ENCODE measurements at places on chromosomes 3 and 15. TPM values are rescaled to one million over a fixed set of nuclear protein-coding genes. Genes with fewer than 3 reads are reported as not detected.

The LEO1 gene
- total RNA-seq, result 8.6 TPM

The PCBP4 gene
- total RNA-seq, result 261 TPM

DNA sequence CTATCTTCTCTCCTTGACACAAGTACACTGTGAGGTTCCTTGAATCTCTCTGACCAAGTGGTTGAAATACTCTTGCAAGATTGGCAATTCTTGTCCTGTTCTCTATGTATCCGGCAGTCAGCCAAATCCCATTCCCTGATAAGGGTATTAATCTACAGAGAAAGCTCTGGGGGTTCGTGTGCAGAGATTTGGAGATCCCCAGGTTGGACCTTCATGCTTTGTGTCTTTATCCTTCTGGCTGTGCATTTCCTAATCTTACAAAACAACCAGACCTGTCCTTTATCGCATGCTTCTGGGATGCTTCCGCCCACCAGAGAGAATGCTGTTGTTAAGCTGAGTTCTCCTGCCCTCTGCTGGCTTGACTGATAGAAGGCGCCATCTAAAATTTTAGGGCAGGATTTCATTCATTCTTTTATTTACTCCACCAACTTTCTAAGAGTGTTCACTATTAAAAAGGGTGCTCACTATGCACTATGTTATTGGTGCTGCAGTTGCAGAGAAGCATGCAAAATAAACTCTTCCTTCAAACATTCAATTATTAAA is 8.6 kb upstream of the SST start:
- no peaks in the 10 kb centered on the region for H3K27me3 ChIP-seq
- peak; percentile 39 for DNase-seq
- no peaks in the 10 kb centered on the region for H3K36me3 ChIP-seq

The TMCO5A gene
- not detected for total RNA-seq

The ATP8B4 gene
- 112 TPM for total RNA-seq

GRCh38 chr3:37906734-37907282 is 45.1 kb downstream of the CTDSPL start:
- H3K27me3 ChIP-seq, result no peaks in the 10 kb centered on the region
- DNase-seq, result no peak
- H3K36me3 ChIP-seq, result no peaks in the 10 kb centered on the region
- peaks cover 16% of the 10 kb centered on the region for H3K4me1 ChIP-seq
- no peak overlapping the region for H3K4me3 ChIP-seq
- peak overlapping the region; percentile 68 for H3K27ac ChIP-seq

DNA sequence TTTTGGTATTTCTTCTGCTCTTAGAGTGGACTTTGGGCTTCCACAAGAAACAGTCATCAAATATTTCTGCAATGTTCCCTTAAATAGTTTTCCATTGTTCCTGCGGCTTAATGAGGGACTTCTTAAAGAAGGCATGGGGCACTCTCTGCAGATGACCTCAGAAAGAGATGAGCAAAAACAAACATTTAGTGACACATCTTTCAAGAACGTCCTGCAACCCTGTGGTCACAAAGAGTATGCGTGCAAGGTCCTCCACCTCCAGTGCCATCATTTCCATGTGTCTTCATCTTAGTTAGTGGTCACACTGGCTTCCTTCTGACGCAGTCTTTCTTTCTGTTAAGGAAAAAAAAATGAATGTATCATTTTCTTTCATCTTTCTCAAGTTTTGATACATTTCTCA is 56.2 kb downstream of the GREM1 start:
- H3K36me3 ChIP-seq, result no peaks in the 10 kb centered on the region
- H3K4me3 ChIP-seq, result no peak overlapping the region
- no peaks in the 10 kb centered on the region for H3K4me1 ChIP-seq
- H3K27me3 ChIP-seq, result no peaks in the 10 kb centered on the region

- H3K4me3 ChIP-seq, result no peak overlapping the region
- no peak for DNase-seq
- no peak overlapping the region for H3K27ac ChIP-seq
- no peaks in the 10 kb centered on the region for H3K27me3 ChIP-seq
- H3K4me1 ChIP-seq, result no peaks in the 10 kb centered on the region
- H3K36me3 ChIP-seq, result no peaks in the 10 kb centered on the region
Measured at GRCh38 chr3:197407526-197407925, 109.1 kb upstream of the DLG1 start.

The TRPM1 gene
- total RNA-seq, result not detected

The CCNB2 gene
- total RNA-seq, result not detected

DNA sequence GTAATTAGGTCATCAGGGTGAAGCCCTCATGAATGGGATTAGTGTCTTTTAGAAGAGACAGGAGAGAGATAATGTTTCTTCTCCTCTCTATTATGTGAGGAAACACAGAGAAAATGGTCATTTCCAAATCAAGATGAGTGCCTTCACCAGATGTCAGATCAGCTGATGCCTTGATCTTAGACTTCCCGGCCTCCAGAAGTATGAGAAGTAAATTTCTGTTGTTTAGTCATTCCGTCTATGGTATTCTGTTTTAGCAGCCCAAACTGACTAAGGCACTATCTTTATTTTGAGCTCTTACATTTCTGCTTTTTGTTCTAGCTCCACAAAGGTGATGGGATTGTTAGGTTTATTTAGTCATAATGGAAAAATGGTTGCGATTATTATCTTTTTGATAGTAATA is 273.2 kb upstream of the GADL1 start:
- no peaks in the 10 kb centered on the region for H3K4me1 ChIP-seq
- DNase-seq, result no peak
- no peaks in the 10 kb centered on the region for H3K36me3 ChIP-seq
- H3K4me3 ChIP-seq, result no peak overlapping the region

DNA sequence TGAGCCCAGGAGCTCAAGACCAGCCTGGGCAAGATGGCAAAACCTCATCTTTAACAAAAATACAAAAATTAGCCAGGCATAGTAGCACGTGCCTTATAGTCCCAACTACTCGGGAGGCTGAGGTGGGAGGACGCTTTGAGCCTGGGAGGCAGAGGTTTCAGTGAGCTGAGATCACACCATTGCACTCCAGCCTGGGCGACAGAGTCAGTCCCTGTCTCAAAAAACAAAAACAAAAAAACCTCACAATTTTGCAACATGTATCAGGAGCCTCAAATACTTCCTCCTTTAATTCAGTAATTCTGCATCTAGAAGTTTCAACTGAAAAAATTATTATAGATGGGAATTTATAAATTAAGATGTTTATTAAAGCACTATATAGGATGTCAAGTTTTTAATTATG is 1.1 kb downstream of the MRPL47 start:
- no peak for DNase-seq
- no peak overlapping the region for H3K27ac ChIP-seq
- peaks cover 12% of the 10 kb centered on the region for H3K4me1 ChIP-seq
- no peaks in the 10 kb centered on the region for H3K27me3 ChIP-seq
- H3K4me3 ChIP-seq, result no peak overlapping the region

DNA sequence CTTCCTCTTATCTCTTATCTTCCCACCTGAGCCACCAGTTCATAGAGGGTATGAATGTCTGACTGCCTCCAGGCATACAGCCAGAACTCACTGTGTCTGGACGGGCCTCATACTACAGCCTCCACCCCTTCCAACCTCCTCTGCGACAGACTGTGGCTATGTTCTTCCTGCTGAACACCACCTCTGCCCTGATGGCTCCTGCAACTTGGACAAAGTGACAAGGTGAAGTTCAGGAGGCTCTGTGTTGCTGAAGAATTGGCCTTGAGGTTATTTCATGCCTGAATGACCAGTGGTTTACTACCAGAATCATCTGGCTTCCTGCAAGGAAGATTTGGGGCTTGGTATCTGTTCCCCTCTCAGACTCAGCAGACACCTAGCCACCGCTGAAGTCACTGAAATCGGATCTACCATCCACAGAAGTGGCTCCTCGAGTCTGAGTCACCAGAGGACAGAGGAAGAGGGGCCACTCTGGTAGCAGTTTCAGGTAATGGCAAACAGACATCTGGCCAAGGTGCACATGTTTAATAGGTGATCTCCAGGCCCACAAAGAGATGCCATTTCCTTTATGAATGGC is 14.2 kb upstream of the ULK3 start:
- no peaks in the 10 kb centered on the region for H3K36me3 ChIP-seq
- H3K4me3 ChIP-seq, result no peak overlapping the region
- H3K27ac ChIP-seq, result no peak overlapping the region
- no peaks in the 10 kb centered on the region for H3K27me3 ChIP-seq
- no peaks in the 10 kb centered on the region for H3K4me1 ChIP-seq

The ITIH3 gene
- total RNA-seq, result 0.48 TPM

The SEMA4B gene
- 35.3 TPM for total RNA-seq

DNA sequence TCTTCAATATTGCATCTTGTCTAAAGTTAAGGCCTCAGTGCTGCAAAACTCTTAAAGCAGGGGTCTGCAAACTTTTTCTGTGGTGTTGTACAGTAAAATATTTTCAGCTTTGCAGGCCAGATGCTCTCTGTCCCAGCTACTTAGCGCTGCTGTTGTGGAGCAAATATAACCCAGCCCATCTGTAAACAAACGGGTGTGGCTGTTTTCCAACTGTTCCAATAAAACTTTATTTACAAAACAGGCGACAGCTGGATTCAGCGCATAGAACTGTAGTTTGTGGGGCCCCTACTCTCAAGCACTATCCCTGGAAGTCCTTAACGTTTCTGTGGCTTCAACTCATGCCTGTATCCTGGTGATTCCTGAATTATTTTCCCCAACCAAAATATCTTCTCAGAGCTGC is 365.0 kb downstream of the FOXP1 start:
- no peak for DNase-seq
- H3K4me1 ChIP-seq, result no peaks in the 10 kb centered on the region
- no peak overlapping the region for H3K27ac ChIP-seq
- H3K4me3 ChIP-seq, result no peak overlapping the region
- no peaks in the 10 kb centered on the region for H3K36me3 ChIP-seq

DNA sequence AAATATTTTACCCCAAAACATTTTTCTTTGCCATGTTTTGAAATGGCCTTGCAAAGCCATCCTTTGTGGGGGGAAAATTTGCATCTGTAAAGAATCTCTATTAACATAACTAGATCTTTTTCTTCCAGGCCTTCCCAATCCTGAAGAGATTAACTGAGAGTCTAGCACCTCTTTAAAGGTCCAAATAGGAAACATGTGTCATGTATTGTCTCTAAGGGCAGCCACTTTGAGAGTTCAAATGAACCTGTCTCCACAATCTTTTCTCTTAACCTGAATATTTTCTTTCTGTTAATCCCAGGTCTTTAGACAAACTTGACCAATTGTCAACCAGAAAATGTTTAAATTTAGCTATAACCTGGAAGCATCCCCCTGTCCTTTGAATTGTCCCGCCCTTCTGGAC is 236.6 kb upstream of the PROK2 start:
- H3K27ac ChIP-seq, result no peak overlapping the region
- no peaks in the 10 kb centered on the region for H3K4me1 ChIP-seq
- H3K36me3 ChIP-seq, result no peaks in the 10 kb centered on the region
- H3K4me3 ChIP-seq, result no peak overlapping the region
- no peaks in the 10 kb centered on the region for H3K27me3 ChIP-seq
- no peak for DNase-seq

DNA sequence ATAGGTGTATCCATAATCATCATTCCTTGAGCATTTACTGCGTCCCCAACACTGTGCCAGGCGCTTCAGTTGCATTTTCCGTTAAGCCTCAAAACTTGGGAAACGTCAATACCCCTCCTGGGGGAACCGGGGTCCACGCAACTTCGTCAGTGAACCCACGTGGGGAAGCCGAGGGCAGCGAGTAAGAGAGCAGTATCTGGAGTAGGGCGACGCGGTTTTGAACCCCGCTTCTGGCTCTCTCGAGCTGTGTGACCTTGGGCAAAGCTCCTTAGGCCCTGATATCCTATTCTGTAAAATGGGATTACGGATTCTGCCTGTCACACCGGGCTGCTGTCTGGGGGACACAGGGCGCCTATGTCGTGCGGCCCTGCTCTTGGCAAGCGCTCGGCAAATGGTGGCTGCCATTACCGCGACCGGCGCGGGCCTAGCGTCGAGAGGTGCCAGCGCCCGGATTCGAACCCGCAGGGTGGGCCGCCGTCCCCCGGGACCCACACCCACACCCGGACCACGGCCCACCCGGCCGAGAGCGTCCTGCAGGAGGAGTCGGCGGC is 590 bp downstream of the POLG start:
- H3K36me3 ChIP-seq, result no peaks in the 10 kb centered on the region
- H3K27ac ChIP-seq, result peak overlapping the region; percentile 94
- peaks cover 23% of the 10 kb centered on the region for H3K4me1 ChIP-seq
- no peak for DNase-seq

GRCh38 chr15:52417521-52417920 is 111.2 kb downstream of the MYO5A start:
- H3K4me3 ChIP-seq, result no peak overlapping the region
- H3K4me1 ChIP-seq, result no peaks in the 10 kb centered on the region
- no peak for DNase-seq
- no peaks in the 10 kb centered on the region for H3K27me3 ChIP-seq
- H3K27ac ChIP-seq, result no peak overlapping the region

The CILP gene
- 12.9 TPM for total RNA-seq

- no peaks in the 10 kb centered on the region for H3K4me1 ChIP-seq
- no peak overlapping the region for H3K4me3 ChIP-seq
- H3K27me3 ChIP-seq, result no peaks in the 10 kb centered on the region
- H3K27ac ChIP-seq, result peak overlapping the region; percentile 11
- H3K36me3 ChIP-seq, result no peaks in the 10 kb centered on the region
Measured at GRCh38 chr15:56868170-56868569, 50.3 kb upstream of the TCF12 start.

The MYH15 gene
- not detected for total RNA-seq

DNA sequence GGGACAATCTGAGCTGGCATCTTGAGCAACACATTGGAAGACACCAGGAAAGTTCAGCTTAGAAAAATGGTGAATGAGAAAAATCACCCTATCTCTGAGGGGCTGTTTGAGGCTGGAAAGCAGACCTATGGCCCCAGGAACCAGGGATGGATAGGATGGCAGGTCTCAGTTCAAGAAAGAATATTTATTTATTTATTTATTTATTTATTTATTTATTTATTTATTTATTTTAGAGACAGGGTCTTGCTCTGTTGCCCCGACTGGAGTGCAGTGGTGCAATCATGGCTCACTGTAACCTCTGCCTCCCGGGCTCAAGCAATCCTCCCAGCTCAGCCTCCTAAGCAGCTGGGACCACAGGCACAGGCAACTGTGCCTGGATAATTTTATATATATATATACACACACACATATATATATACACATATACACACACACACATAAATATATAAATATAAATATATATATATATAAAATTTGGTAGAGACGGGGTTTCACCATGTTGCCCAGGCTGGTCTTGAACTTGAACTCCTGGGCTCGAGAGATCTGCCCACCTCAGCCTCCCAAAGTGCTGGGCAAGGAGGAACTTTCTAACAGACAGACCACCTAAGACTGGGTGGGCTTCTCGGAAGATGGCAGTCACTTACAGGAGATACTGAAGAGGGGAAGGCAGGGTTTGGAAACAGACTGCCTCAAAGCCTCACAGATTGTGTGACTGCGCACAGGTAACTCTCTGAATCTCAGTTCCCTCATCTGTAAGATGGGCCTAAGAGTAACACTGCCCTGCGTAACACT is 29.7 kb downstream of the CCDC13 start:
- H3K27me3 ChIP-seq, result no peaks in the 10 kb centered on the region
- H3K4me3 ChIP-seq, result no peak overlapping the region
- peaks cover 12% of the 10 kb centered on the region for H3K4me1 ChIP-seq
- no peaks in the 10 kb centered on the region for H3K36me3 ChIP-seq

DNA sequence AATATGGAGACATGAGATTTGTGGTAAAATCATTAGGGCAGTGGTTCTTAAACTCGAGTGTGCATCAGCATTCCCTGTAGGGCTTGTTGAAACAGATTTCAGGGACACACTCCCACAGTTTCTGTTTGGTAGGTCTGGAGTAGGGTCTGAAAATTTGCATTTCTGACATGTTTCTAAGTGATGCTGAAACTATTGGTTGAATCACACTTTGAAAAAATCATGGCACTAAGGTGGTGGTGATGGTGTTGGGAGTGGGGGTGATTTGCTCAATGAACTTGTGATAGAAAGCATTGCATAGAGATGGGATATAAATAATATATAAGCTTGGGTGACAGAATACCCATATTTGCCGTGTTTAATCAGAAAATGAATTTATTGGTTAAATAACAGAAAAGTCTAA is 11.3 kb downstream of the MITF start:
- H3K27me3 ChIP-seq, result no peaks in the 10 kb centered on the region
- H3K36me3 ChIP-seq, result no peaks in the 10 kb centered on the region
- H3K27ac ChIP-seq, result peak overlapping the region; percentile 79
- no peak for DNase-seq

All from uterus (tissue), 4 donors.